ENCODE measurements at places on chromosomes 13 and 19.

DNA sequence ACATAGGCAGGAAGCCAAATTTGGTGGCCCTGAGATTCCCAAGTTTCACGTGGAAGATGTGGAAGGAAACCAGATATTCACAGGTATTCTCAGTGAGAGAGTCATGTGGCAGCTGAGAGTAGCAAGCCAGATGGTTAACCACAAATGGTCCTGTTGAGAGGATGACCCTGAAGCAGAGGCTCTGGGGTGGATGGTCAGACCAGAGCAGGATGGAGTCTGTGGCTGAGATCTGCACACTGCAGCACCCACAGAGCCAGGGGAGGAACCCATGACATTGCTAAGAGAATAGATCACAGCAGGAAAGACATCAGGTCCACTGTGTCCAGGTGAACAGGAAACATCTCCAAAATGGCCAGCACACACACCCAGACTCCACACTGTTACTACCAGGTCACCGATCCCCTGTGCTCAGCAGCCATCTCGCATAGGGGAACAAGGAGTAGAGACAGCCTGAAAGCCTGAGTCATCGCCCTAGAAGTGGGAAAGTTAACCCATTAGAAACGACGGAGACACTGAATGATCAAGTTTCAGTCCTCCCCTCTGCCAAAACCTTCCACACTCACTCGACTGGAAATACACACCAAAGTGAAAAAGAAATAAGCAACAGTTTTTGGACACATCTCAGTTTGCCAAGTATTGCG is 160.0 kb downstream of the RBM26 start:
- no peak for DNase-seq

DNA sequence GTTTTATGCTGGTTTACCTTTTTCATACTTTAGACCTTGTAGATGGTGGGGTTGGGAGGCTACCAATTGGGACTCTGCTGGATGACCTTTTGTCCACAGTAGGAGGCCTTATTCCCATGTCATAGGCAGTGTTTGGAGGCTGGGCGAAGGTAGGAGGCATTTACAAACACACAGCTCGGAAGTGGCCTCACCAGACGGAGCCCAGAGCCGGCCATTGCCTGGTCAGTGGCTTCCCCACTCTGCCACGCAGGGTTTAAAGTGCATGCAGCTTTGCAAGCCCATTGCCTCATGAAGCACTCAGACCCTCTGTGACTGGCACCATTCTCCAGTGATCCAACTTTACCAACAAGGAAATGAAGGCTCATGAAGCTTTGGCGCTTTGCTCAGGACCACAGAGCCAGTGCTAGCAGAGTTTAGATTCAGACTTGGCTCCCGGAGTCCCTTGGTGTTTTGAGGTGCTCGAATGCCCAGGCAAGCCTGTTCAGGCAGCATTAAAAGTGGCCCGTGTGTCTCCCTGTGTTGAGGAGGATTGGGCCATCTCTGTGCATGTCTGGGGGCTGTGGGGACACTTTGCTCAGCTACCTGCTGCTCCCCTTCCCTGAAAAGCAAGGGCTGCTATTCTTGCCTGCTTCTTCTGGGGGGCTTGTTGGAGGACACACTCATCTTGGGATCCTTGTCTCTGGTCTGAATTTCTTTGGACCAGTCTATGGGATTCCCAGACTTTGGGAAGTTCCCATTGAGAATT is 148.7 kb downstream of the ZNF536 start:
- DNase-seq = no peak

DNA sequence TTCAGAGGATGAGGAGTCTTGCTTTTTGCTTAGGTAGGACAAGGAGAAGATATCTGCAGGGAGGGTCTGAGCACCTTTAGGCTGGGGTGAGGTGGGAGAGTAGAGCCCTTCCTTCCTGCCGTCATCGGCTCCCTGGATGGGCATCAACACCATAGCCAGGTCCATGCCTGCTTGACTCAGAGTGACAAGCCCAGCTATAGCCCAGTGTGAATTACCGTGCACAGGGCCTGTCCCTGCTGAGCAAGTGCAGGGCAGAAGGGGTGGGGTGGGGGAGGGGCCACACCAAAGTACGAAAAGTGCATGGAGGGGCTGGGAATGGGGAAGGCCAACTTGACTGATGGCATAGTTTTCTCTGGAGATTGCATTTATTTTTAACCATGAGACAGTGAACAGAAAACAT is 30.3 kb upstream of the RNF113B start:
- DNase-seq = no peak

GRCh38 chr19:8580710-8581281 is 3.6 kb upstream of the MYO1F start:
- no peak for DNase-seq

DNA sequence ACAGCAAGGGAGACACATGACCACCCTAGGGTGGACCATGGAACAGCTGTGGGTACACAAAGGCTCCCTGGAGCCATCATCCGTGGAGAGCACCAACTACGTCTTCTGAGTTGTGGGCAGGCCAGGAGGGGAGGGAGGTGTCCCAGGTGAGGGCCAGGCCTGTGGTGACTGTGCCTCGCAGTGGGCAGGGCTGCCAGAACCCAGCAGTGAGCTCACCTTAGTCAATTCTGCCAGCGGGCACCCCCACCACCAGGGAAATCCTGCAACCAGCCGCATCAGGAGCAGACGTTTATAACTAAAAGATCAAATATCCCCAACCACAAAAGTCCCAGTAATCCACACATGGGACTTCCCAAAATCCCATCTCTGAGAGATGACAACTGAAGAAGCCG is 19.6 kb downstream of the ELL start:
- no peak for DNase-seq
